ENCODE measurements at places on chromosomes 12 and 14.

DNA sequence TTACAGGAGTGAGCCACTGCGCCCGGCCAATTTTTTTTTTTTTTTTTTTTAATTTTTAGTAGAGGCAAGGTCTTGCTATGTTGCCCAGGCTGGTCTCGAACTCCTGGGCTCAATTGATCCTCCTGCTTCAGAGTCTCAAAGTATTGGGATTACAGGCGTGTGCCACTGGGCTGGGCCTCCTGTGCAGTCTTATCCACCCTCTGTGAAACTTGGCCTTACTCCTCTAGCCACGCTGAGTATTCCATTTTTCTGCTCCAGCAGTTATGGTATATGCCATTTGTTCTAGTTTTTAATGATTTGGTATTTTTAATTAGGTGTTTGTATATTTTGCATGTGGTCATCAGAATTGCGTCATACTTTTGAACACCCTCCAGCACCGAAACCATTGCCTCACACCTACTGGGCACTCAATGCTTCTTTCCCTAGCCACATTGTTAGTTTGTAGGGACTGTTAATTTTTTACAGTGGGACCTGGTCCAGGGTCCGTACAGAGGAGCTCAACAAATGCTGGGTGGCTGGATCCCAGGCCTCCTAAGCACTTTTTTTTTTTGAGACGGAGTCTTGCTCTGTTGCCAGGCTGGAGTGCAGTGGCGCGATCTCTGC, 11.4 kb downstream of the RIOX1 start:
- no peak for DNase-seq

- no peak for DNase-seq
These were observed 297.5 kb downstream of the NAV3 start for GRCh38 chr12:78128211-78128610.

GRCh38 chr12:7716381-7716780, 5.1 kb downstream of the DPPA3 start:
- DNase-seq: no peak

DNA sequence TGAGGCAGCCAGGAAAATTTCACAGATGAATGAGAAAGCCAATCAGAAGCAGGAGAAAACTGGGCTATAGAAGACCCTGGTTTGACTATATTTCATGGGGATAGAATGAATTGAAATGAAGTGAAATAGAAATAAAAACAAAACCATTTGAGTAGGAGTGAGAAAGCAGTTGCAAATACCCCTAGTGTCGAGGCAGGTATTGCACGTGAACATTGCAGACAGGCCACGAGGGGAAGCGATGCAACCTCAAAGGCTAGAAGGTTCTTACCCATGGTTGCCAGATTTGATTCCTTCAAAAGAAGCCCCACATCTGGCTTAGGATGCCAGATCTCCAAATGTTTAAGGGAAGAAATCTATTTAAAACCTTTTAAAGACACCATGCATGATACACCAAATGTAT, 648.9 kb downstream of the VRK1 start:
- DNase-seq: no peak

- DNase-seq: no peak
These were observed 74.6 kb upstream of the TMTC1 start for GRCh38 chr12:29858270-29858786.

DNA sequence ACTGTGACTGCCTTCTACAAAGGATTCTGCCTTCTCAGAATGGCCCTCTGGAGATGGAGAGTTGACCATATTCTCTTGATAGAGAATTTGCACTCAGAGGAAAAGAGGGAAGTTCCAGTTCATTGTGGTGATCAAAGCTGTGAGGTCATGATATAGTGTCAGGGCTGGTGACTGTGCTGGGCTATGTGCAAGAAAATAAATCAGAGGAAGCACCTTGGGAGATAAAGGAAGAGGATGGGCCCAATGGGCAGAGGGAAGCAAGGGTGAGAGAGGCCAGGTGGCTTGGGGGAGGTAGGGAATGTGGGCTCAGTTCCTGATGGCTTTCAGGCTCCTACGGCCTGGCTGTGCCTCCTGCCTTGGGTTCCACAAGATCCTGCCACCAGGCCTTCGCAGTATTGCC, 145.8 kb downstream of the SLC8A3 start:
- DNase-seq: no peak

- no peak for DNase-seq
These were observed 60.5 kb downstream of the NUMB start for GRCh38 chr14:73397810-73398209.

GRCh38 chr14:61557262-61557661, 138.1 kb upstream of the HIF1A start:
- no peak for DNase-seq

DNA sequence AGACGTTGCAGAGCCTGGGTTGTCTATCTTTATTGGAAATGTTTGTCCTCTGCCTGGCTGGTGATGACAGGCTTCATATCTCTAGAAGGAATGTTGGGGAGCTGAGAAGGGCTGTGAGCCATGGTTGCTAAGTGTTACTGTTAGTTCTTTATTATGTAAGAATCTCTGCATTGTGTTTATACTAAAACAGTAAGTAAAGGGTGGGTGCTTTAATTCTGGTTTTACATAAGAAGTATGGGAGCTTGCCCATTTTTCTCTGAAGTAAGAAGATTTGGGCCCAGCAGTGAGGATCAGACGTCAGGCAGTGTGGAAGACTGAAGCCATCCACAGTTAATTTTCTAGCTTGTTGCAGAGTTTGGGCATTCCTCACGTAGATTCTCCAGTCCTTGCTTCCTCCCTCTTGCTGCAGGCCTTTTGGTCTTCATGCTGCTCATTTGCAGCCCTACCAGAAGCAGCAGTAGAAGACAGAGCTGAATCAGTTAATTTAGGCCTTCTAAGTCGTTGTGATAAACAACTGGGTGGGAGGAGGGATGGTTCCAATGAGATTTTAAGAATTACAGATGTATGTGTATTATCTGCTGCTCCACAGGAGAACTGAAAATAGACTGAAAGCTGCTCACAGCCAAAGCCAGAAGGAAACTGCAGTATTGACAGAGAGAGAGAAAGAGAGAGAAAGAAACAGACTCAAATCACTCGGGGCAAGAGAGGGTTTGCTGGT, 21.4 kb downstream of the WNT5B start:
- no peak for DNase-seq
